A673 (cell line): ENCODE measurements at places on chromosomes 1 and 21. TPM values are rescaled to one million over a fixed set of nuclear protein-coding genes. Genes with fewer than 3 reads are reported as not detected.

LRRC7 gene
- 0.07 TPM in 1 of 2 replicates, not detected in the other for total RNA-seq

MPL gene
- not detected in 2 replicates for total RNA-seq

MYOG gene
- total RNA-seq: not detected in 2 replicates

KCNA3 gene
- 0.15 and 0.43 TPM in 2 replicates for total RNA-seq

CBR1 gene
- total RNA-seq: 81.8 and 84.8 TPM in 2 replicates

PIGR gene
- total RNA-seq: not detected in 2 replicates

KLF17 gene
- not detected in 2 replicates for total RNA-seq
